ENCODE measurements at places on chromosomes 3 and 15. TPM values are rescaled to one million over a fixed set of nuclear protein-coding genes. Genes with fewer than 3 reads are reported as not detected.
A peak's percentile ranks its signal among the peaks of the same experiment; 100 is the strongest.

DNA sequence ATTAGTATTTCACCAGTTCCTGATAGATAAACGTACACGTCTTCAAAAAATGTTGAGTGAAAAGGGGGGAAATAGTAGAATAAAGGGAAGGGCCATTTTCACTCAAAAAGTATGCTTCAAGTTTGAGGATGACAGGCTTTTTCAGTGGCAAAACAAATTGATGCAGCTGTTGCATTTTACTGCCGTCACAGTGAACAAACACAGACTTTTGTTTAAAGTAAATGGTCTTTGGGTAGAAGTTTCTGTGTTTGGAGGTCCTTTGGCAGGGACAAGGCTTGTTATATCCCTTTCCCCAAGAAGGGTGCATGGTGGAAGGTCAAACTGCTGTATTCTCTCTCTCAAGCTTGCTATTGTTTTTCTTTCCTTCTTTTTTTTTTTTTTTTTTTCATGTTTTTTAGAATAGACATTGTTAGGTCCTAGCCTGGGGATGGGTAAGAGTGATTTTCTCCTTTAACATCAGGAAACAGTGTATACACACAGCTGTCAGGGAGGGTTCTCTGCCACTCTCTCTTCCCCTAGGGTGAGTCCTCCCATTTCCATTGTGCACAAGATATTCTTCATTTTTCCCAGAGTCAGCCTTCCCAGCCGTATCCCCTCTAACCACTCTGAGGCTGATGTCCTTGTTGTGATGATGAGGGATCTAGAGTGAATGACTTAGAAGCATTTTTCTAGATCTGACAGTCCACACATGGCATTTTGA is 6.6 kb upstream of the SUCNR1 start:
- no peaks in the 10 kb centered on the region for H3K36me3 ChIP-seq
- H3K27ac ChIP-seq = no peak overlapping the region
- DNase-seq = no peak
- no peaks in the 10 kb centered on the region for H3K27me3 ChIP-seq

DNA sequence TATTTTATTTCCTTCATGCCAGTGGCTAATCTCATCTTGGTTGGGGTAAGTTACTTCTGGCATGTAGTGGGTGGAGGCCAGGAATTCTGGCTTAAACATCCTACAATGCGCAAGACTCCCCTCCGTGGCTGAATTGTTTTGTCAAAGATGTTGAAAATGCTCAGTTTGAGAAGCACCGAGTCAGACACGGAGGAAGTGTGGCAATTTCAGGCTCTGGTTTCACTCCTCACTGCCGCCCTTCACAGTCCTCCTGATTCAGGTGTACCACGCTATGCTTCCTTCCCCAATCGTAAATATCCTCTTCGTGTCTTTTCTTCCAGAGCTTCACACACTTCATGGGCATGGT is 150.7 kb downstream of the OPA1 start:
- no peak overlapping the region for H3K4me3 ChIP-seq
- H3K27me3 ChIP-seq = no peaks in the 10 kb centered on the region
- DNase-seq = no peak
- H3K27ac ChIP-seq = no peak overlapping the region
- H3K4me1 ChIP-seq = no peaks in the 10 kb centered on the region
- no peaks in the 10 kb centered on the region for H3K36me3 ChIP-seq

DNA sequence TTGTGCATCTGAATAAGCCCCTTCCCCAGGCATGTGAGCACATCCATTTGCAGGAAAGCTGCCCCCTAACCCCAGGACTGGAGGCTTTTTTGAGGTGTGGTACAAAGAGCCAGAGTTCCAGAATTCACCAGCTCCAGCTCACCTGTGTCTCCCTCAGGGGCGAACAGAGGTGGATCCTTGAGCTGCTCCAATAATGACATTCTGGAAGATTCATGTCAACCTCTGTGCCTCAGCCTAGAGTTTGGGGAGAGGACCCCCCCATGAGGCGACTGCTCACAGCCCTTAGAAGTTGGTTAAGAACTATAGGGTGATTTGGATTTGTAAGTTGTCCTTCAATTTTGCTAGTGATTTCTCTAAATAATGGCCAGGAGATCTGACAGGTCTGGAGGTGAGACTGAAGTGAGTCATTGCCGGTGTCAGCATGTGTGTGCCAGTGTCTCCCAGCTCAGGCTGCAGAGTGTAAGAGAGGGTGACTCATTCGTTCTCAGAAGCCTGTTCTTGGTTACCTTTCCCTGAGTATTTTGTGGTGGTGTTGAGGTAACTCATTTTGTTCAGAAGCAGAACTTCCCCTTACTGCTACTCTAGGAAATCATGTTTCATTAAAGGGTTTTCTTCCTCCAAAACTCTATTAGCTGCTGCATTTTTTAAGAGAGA is 136.9 kb upstream of the TOPAZ1 start:
- H3K27ac ChIP-seq = no peak overlapping the region
- no peaks in the 10 kb centered on the region for H3K27me3 ChIP-seq
- DNase-seq = no peak
- no peaks in the 10 kb centered on the region for H3K36me3 ChIP-seq
- H3K4me1 ChIP-seq = no peaks in the 10 kb centered on the region
- H3K4me3 ChIP-seq = no peak overlapping the region

DNA sequence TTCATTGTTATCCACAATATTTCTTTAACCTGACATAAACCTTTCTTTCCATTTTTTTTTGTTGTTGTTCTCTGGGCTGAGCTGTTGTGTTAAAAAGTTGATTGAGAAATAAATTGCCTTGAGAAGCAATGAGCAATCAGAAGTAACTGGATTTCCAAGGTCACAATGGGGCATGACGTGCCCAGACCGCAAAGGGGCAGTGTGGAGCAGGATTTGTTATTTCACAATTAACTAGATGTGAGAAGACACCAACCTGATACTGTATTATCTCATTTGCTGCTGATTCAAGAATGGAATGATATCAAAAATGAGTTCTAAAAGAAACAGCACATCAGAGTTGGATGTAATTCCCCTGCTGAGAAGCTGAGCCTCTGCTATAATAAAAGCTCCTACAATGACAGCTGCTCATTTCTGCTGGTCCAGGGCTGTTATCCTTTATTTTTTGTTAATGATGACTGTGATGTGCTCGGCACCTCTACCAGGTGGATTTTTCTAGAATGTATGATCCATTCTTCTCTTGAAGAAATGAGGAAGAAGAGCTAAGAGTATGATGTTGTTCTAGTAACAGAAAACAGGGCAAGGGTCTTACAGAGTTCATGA is 28.1 kb downstream of the CPNE4 start:
- H3K27ac ChIP-seq = no peak overlapping the region
- no peak for DNase-seq
- no peaks in the 10 kb centered on the region for H3K36me3 ChIP-seq

DNA sequence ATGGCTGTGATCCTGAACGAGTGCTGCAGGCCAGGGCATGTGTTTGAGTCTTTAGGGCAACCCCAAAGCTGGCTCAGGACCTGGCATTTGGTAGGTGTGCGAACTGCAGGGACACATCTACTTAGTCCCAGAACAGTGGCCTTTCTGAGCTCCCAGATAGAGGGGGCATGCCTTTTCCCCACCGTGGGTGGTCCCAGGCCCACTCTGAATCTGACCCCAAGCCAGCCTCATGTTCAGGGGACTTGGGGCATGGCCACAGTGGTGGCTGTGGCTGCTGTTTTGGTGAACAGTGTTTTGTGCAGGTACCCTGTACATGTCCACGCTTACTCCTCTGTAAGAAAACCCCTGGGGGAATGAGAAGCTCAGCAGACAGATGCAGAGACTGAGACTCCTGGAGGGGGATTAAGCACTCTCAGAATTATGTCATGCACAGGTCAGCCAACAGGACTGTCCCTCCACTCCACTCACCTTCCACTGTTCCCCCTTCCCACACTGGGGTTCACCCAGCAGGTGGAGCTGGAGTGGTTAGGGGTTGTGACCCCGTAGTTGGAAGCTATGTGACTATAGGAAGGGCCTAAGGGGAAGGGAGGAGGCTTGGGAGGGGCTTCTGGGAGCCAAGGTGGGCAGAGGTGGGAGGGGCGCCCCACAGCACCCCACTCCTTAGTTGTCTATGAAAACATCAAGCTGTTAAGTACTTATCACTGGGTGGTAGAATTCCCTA is 16.4 kb downstream of the ESYT3 start:
- H3K4me1 ChIP-seq = no peaks in the 10 kb centered on the region
- H3K27me3 ChIP-seq = no peaks in the 10 kb centered on the region
- H3K36me3 ChIP-seq = no peaks in the 10 kb centered on the region
- H3K27ac ChIP-seq = no peak overlapping the region
- DNase-seq = no peak

DNA sequence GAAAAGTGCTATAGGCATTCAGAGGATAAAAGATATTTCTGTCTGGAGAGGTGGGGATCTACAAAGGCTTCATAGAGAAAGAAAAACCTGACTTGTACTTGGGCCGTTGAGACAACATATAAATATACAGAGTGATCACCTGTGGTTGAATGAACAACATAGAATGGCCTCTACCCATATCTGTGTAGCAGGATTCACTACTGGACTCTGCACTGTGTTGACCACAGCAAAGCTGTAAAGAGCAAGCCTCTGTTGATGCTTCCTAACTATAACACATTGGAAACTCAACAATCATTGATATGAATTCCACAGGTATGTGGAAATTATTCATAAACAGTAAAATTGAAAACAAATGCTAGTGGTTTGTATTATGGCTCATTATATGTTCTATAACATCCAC is 19.1 kb upstream of the LPP start:
- no peak overlapping the region for H3K27ac ChIP-seq
- DNase-seq = no peak
- H3K4me3 ChIP-seq = no peak overlapping the region
- no peaks in the 10 kb centered on the region for H3K27me3 ChIP-seq
- H3K4me1 ChIP-seq = no peaks in the 10 kb centered on the region

DNA sequence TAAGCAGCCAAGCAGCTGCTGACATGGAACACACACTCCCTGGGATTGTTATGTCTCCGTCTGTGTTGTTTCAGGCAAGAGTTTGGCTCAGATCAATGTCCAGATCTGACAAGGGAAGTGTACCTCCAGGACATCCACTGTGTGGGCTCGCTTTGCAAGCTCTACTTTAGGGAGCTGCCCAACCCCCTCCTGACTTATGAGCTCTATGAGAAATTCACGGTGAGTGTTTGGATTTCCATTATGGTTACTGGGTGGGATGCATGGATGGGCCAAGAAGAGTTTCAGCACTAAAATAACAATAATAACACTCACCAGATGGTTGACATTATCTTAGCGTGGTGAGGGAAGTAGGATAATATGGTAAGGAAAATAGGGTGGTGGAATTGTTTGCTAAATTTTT is 74.1 kb downstream of the ARHGAP31 start:
- no peaks in the 10 kb centered on the region for H3K4me1 ChIP-seq
- no peak overlapping the region for H3K4me3 ChIP-seq
- H3K36me3 ChIP-seq = no peaks in the 10 kb centered on the region
- H3K27me3 ChIP-seq = no peaks in the 10 kb centered on the region
- DNase-seq = no peak

GRCh38 chr3:76873532-76874242 is 166.2 kb upstream of the ROBO2 start:
- H3K36me3 ChIP-seq = no peaks in the 10 kb centered on the region
- H3K27me3 ChIP-seq = no peaks in the 10 kb centered on the region
- H3K4me3 ChIP-seq = no peak overlapping the region
- peak overlapping the region; percentile 78 for H3K27ac ChIP-seq
- H3K4me1 ChIP-seq = peaks cover 11% of the 10 kb centered on the region

DNA sequence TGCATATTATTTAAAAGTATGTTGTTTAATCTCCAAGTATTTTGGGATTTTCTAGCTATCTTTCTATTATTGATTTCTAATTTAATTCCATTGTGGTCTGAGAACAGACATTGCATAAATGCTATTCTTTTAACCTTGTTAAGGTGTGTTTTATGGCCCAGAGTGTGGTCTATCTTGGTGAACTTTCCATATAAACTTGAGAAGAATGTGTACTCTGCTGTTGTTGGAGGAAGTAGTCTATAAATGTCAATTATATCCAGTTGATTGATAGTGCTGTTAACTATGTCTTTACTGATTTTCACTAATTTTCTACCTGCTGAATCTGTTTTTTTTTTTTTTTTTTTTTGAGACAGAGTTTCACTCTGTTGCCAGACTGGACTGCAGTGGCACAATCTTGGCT is 180.9 kb downstream of the ZNF621 start:
- H3K4me3 ChIP-seq = no peak overlapping the region
- no peaks in the 10 kb centered on the region for H3K36me3 ChIP-seq
- no peaks in the 10 kb centered on the region for H3K27me3 ChIP-seq
- no peaks in the 10 kb centered on the region for H3K4me1 ChIP-seq
- H3K27ac ChIP-seq = no peak overlapping the region

- no peaks in the 10 kb centered on the region for H3K36me3 ChIP-seq
- DNase-seq = no peak
- peaks cover 4% of the 10 kb centered on the region for H3K4me1 ChIP-seq
- H3K27ac ChIP-seq = no peak overlapping the region
- H3K27me3 ChIP-seq = no peaks in the 10 kb centered on the region
Observed at GRCh38 chr15:80485370-80486164, 81.4 kb downstream of the ARNT2 start.

DNA sequence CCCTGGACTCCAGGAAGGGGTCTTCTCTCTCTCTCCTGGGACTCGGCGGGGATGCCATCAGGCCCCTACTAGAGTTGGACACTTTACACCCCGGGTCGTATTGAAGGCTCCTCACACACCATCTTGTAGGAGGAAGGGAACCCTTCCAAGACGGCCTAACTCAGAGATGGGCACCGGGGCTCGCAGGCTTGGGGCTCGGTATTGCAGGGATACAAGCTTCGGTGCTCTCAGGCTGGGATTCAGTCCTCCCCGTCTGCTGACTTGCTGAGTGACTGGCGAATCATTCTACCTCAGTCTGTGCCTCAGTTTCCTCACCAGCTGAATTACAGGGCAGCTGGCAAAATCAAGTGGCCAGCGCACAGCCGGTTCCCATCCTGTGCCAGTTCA is 419 bp upstream of the CALML4 start:
- DNase-seq = no peak
- no peaks in the 10 kb centered on the region for H3K36me3 ChIP-seq
- no peaks in the 10 kb centered on the region for H3K27me3 ChIP-seq
- H3K4me3 ChIP-seq = no peak overlapping the region

- H3K36me3 ChIP-seq = no peaks in the 10 kb centered on the region
- no peaks in the 10 kb centered on the region for H3K27me3 ChIP-seq
- no peak overlapping the region for H3K4me3 ChIP-seq
- no peaks in the 10 kb centered on the region for H3K4me1 ChIP-seq
Observed at GRCh38 chr3:12462159-12462947, 21.9 kb upstream of the TSEN2 start.

Gene FBN1
- 30.8 TPM for total RNA-seq

Gene STX19
- total RNA-seq = not detected

Gene DUOX1
- 1.6 TPM for total RNA-seq

Gene IL5RA
- 1.1 TPM for total RNA-seq

Gene GOLGA8T
- total RNA-seq = not detected

Gene TTC21A
- 14.1 TPM for total RNA-seq

Gene COL8A1
- 24.2 TPM for total RNA-seq

Gene SMAD6
- total RNA-seq = 23.0 TPM

Gene SCN5A
- total RNA-seq = 0.72 TPM
